Suprapubic skin (tissue), 4 donors: ENCODE measurements at places on chromosomes 2 and 18.
A peak's percentile ranks its signal among the peaks of the same experiment; 100 is the strongest.

GRCh38 chr2:238425505-238425978 is 1.2 kb upstream of the ASB1 start:
- no peak for DNase-seq

- DNase-seq = no peak
These were observed 7.2 kb downstream of the SLC30A3 start for GRCh38 chr2:27255660-27256059.

DNA sequence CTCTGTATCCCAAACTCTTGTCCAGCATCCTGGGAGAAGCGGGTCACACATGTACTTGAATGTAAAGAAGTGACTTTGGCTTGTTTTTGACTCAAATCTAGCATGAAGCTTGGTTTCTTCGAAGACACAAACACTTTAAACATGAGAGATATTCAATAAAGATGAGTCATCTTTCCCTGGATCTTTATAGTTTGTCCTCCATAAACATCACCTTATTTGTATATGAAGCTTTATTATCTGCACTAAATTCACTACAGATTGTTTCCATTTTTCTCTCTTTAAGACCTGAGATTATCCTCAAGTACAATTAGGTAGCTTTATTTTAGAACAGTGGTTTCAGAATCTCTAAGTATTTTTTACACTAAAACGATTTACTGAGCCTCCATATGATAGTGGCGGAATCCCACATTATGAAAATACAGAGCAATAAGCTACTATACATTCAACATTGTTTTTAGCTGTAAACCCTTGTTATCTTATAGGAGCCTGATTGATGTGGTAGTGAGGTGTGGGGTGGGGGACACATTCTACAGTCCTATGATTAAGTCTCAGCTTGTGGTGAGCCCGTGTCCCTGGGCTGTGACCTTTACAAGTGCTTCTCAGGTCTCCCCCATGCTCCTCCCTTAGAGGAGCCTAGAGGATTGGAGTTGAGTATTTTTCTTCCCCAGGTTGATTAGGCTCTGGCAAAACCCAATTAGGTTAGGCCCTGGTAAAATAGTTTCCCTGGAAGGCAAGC is 79.6 kb upstream of the RAPGEF4 start:
- no peak for DNase-seq

DNA sequence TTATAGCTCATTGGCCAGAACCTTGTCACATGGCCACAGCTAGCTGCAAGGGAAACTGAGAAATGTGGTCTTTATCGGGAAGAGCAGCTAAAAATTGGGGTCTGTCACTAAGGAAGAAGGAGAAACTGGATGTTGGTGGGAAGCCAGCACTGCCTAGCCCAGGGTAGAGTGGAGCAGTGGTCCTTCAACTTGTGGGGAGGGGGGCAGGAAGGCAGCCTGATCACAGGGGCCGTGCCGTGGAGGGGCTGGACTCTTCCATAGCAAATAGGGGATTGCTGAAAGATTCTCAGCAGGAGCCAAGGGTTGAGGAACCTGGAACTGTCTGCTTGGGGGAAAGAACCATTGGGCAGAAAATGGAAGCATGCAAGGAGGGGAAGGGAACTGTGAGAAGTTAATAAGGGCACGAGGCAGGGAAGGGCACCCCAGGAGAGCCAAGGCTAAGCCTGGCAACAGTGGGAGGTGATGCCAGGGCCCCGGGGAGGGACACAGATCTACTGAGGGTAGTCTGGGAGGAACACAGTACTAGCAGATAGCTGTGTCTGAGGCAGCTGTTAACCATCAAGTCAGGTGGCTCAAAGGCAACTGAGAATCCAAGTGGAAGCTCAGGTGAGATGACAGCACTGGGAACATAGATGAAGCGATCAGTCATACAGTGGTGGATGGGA is 5.9 kb upstream of the NEURL3 start:
- DNase-seq = no peak

DNA sequence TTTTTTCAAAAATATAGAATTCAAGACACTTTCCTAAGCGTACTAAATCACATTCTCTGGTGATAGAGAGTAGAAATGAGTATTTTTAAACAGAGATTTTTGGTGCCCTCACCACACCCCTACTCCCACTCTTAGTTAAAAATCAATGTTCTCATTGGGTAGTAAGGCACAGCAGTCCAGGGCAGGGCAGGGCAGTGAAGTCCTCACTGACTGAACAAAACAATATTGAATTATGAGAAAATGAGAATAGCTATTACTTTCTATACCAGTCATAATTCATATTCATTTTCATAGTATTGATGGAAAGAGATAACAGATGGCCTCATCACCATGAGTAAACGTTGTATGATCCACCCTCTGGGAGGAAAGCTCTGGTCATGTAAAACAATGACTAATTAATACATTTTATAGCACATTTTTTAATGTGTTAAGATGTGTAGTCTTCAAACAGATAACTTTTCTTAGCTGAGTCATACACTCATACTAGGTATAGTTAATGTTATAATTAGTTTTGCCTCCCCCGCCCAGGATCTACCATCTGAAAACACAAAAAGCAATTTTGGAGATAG is 686.1 kb downstream of the KCNJ3 start:
- DNase-seq = no peak

- DNase-seq = no peak
These were observed 1.2 kb upstream of the ARHGAP28 start for GRCh38 chr18:6728331-6728730.

- no peak for DNase-seq
These were observed 59.2 kb downstream of the BCL2 start for GRCh38 chr18:63260380-63260754.

- no peak for DNase-seq
These were observed 113.7 kb downstream of the BCL2 start for GRCh38 chr18:63205791-63206252.

DNA sequence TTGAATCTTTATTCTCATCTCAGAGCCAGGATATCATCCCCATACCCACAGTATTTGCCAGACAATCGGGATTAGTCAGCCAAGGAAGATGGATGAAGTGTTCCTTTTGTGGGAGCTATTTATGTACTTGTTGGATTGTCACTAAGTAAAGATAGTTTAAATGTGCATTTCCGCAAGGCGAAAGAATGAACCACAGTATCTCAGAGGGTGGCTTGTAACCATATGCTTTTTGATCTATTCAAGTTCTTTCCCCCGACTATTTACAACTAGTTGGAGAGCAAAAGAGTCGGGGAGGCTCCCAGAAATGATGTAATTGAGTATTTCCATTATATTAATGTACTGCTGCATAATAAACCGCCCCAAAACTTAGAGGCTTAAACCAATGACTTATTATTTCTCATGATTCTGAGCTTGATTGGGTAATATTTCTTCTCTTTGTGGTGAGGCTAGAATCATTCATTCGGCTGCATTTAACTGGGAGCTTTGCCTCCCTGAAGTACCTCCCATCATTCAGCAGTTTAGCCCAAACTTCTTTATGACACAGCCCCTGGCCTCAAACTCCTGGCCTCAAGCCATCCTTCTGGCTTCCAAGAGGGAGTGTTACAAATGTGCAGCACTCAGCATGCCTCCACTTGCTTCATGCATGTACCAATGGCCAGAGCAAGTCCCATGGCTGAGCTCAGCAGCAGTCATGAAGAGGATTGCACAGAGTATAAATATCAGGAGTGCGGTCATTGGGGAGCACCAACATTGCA is 423.7 kb downstream of the METTL4 start:
- no peak for DNase-seq

- no peak for DNase-seq
These were observed 9.0 kb downstream of the ENOSF1 start for GRCh38 chr18:703213-703967.

GRCh38 chr18:56148373-56148772 is 490.0 kb downstream of the TXNL1 start:
- DNase-seq = no peak

GRCh38 chr2:232234922-232235615 is 143.5 kb upstream of the ALPP start:
- no peak for DNase-seq

DNA sequence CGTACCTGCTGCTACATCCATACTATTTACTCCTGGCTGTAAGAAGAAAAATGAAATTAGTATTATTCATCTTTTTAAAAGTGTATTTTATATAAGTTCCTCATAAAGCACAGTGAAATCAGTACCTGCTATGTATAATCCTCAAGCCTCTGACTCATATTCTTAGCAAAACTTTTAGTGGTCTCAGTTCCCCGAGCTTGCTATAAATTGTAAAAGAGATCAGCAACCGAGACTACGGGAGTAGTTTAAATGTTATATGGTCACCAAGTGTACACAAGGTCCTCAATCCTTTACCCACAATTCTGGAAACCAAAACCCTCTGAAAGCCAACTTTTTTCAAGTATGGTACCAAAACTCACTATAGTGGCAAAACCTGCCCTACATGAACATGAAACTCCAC is 24.2 kb downstream of the PRPF40A start:
- DNase-seq = no peak

DNA sequence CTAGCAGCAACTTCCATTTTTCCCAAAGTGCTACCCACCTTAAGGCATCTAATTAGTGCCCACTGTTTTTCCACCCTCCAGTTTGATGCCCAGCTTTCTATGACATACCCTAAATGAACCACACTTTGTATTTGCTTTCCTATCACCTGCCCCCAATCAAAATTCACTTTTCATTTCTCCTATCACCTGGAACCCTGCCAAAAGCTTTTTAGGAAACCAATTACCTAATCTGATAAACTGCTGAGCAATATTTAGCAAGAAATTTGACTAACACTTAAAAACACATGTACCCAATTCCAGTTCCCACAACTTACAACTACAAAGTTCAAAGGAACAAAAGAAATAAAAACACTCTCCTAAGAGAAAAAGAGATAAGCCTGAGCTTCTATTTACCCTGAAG is 71.7 kb downstream of the IKZF2 start:
- no peak for DNase-seq

GRCh38 chr2:2095360-2096093 is 235.5 kb downstream of the MYT1L start:
- DNase-seq = no peak

GRCh38 chr18:59744271-59744721 is 47.1 kb upstream of the CCBE1 start:
- no peak for DNase-seq

- no peak for DNase-seq
These were observed 219.7 kb upstream of the CHST9 start for GRCh38 chr18:27404855-27405254.

- no peak for DNase-seq
These were observed 141.4 kb downstream of the CAPN13 start for GRCh38 chr2:30665761-30666265.

DNA sequence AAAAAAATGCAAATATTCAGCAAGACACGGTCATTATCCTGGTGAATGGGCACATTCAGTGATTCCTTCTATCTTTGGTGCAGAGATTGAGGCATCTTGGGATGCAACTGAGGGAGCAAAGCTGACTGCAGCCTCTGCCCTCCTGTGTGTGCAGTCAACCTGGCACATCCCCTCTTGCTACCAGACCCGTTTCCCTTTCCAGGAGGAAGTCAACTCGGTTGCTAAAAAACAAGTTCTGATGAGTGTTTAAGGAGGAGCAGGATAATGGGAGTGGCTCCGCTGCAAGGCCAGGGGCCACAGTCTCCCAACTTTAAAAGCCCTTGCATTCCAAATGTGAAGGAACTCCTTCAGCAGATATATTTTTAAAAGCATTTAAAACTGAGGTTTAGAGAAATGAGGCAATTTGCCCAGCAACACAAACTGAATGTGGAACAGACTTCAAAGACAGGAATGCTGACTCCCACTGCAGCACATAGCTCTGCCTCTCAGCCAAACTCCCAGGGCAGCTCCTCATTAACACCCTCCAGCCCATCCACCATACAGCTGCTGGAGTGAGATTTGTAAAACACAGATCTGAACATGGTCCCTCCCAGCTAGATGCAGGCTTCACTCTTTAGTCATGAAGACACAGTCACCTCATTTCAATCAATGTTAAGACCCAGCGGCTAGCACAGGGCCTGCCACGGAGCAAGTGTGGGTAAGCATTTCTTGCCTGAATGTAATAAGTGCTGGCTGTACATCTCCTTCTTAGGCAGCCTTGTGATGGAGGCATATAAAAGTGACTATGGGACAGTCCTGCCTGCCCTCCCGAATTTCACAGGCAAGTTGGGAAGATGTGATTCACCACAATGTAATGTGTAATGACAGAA is 54.3 kb downstream of the VSNL1 start:
- no peak for DNase-seq

DNA sequence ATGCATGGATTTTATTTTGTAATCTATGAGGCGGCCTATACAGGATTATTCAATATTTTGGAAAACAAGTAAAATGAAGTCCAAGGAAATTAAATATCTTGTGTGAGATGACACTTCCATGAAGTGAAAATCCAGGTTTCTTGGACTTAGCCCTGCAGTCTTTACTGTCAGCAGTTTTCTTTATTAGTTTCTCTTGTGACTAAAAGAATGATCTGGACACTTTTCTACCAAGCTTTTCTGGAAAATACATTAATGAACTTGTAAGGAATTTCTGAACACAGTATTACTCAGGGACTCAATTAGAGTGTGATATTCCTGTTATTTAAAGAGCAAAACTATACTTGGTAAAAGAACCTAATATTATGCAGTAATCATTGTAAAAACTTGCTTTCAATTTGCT is 610.4 kb upstream of the SLC8A1 start:
- no peak for DNase-seq

- peak; percentile 90 for DNase-seq
These were observed at the start of gene PPP4R1 for GRCh38 chr18:9614401-9615279. Gene PPP4R1, minus strand, starts transcription at chr18:9614559. Its CDS starts 75 bp downstream, at chr18:9614484.
